ENCODE measurements at places on chromosomes 3 and 15. TPM values are rescaled to one million over a fixed set of nuclear protein-coding genes. Genes with fewer than 3 reads are reported as not detected.

GPD1L gene
- total RNA-seq, result 67.7 TPM

FLNB gene
- total RNA-seq, result 618 TPM

SLC2A2 gene
- not detected for total RNA-seq

DNA sequence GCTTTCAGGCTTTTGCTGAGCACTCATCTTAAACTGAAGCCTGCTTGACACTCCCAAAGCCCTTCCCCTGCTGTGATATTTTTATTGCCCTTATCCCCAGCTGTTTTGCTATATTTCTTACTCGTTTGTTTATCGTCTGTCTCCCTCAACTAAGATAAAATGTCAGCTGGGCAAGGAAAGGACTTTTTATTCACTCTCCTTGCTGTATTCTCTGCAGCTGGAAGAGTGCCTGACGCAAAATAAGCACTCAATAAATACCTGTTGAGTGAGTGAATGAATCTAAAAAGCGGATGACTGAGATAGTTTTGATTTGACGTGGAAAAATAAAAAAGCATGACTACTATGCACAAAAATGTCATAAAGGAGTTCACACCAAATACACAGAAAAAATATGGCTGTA, 84.8 kb upstream of the POMGNT2 start:
- no peak overlapping the region for H3K4me3 ChIP-seq
- H3K36me3 ChIP-seq, result no peaks in the 10 kb centered on the region
- DNase-seq, result no peak
- no peaks in the 10 kb centered on the region for H3K27me3 ChIP-seq
- H3K4me1 ChIP-seq, result no peaks in the 10 kb centered on the region

DNA sequence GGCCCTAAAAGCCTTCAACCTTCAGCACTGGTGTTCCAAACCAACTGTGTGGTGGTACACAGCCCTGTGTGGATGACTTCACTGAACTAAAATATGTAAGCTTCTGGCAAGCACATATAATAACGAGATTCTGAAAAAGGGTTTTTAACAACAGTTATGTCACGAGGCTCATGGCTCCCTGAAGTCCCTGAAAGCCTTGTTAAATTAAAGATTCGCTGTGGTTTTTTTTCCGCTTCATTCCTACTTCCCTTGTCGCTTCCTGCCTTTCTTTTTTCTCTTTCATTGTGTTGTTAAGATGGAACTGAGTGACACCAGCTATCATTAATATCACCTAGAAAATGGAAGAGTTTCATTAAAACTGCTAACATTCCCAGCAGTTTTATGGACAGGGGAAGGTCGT, 3.5 kb downstream of the RORA start:
- H3K27ac ChIP-seq, result no peak overlapping the region
- H3K4me3 ChIP-seq, result no peak overlapping the region
- peaks cover 9% of the 10 kb centered on the region for H3K4me1 ChIP-seq

DNA sequence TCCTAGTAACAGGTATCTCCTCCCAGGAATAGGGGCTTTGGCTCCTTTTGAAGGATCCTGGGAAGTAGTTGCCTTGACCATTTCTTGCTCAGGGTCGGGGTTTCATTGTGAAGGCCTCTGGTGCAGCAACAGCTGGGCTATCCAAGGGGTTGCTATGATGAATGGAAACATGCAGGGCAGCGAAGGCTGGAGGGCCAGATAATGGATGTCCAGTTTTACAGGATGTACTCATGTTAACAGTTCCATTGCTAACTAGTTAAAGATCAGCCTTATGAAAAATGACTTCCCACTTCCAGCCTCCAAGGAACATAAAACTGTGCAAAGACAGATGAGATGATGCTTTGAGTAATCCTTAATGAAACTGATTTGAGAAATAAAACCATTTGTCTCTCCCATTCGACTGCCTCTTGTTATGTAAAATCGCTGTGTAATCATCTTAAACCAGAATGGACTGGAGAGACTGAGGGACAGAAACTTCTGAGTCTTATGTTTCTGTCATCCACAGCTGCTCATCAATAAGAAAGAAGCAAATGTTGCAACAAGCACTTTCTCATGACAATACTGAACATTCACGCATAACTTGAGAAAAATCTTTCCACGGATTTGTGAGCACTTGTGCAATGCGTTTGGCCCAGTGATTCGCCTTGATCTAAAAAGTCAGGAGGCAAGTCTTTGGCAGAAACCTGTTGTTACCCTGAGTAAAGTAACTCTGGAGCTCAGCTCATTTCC, 473.5 kb upstream of the RGMA start:
- no peak overlapping the region for H3K4me3 ChIP-seq
- no peak for DNase-seq
- H3K27ac ChIP-seq, result no peak overlapping the region
- H3K27me3 ChIP-seq, result no peaks in the 10 kb centered on the region
- H3K36me3 ChIP-seq, result no peaks in the 10 kb centered on the region

DNA sequence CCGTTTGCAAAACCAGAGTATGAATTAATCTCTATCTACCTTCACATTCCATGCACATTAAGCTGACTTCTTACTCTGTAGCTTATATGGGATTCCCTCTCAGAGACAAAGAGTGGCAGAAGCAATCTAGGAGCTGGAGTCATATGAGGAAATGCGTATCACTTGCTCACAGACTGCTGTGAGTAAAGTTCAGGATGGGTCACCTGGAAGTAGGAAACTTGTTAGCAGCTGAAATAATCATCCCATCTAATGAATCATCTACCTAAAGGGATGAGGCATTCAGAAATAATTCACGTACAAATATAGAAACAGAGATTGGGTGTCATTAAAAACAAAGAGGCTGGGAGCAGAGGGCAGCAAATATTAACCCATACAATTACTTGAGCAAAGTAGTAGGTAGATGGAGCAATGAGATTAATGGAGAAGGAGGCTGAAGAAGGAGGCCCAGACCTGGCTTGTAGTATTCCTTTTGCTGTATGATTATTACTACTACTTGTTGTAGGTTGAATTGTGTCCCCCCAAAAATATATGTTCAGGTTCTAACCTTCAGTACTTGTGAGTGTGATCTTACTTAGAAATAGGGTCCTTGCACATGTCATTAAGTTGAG, 866.3 kb downstream of the ROBO2 start:
- no peak overlapping the region for H3K27ac ChIP-seq
- no peak overlapping the region for H3K4me3 ChIP-seq
- DNase-seq, result no peak
- H3K4me1 ChIP-seq, result no peaks in the 10 kb centered on the region

DNA sequence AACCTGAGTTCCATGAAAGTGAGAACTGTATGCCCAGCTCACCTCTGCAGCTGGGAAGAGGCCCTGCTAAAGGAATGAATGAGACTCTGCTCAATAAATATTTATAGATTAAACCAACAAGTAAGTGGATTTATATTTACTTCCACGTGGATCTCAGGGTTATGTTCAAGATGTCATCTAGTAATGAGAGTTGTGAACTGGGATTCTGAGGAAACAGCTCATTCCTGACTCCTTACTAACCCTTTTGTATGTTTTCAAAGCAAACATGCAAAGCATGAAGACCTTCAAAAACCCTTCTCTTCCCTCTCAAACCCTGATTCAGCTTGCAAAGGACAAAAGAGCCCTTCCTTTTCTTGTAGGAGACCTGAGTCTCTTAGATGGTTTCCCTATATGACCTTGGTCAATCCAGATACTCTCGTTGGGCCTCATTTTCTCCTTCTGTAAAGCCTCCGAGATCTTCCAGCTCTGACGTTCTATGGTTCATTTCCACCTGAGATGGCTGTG, 53.4 kb downstream of the LSM3 start:
- H3K36me3 ChIP-seq, result no peaks in the 10 kb centered on the region
- no peaks in the 10 kb centered on the region for H3K27me3 ChIP-seq
- H3K4me1 ChIP-seq, result no peaks in the 10 kb centered on the region

DNA sequence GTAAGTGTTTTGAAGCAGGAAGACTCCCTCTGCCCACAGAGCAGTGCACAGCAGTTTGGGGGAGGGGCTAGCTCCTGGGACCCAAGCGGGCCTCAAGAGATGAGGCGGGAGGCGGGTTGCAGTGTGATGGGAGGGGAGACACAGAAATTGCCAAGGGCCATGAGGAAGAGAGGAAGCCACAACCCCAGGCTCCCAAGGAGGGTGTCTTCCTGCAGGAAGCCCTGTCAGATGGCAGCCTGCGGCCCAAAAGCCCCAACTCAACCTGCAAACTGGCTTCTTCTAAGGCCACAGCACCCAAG, 7.3 kb upstream of the ISLR2 start:
- no peak overlapping the region for H3K27ac ChIP-seq
- no peaks in the 10 kb centered on the region for H3K4me1 ChIP-seq
- no peaks in the 10 kb centered on the region for H3K36me3 ChIP-seq
- H3K4me3 ChIP-seq, result no peak overlapping the region

Data from transverse colon (tissue), 4 donors.